Memory B cell (primary cell): ENCODE measurements at places on chromosomes 5 and 9.

DNA sequence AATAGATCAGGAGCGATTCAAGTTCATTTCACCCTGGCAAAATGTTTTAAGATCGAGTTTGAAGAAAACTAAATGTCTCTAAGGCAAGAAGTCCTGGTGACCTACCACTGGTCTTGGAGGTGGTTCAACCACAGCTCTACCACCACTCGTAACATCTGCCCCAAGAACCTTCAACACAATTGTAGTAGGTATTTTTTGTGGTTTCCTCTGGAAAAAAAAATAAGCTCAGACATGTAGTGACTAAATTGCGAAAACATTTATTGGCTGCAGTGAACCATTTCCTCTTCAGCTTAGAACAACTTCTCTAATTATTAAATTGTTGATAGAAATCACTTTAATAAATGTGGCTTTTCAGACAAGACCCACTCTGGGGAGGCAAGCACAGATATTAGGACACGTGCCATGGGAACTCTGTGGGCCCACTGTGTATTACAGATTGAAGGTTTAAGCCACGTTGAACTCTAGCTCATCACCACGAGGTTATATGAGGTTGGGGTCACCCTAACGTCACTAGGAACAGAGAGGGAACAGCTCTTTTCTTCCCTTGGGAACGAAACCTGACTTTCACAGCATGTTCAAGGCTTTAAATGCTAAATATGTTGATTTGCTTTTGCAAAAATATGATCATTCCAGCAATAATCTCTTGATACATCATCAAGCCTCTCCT is 142.9 kb downstream of the HSD17B3 start:
- DNase-seq = no peak

- DNase-seq = no peak
Observed at GRCh38 chr5:100762108-100762507, 141.0 kb downstream of the ST8SIA4 start.

DNA sequence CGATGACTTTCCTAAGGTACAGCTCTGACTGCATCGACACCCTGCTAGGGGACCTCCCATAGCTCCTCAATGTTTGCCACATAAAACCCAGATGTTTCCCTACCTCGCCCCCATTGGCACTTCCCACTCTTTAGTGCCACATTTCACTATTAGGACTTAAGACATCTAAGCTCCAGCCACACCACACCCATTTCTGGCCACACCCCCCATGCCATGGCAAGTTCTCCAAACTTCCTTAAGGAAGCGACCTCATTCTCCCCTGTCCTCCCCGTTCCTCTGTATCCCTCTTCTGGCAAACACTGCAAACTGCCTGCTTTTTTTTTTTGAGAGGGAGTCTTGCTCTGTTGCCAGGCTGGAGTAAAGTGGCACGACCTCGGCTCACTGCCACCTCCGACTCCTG is 62.9 kb downstream of the USP20 start:
- DNase-seq = no peak

DNA sequence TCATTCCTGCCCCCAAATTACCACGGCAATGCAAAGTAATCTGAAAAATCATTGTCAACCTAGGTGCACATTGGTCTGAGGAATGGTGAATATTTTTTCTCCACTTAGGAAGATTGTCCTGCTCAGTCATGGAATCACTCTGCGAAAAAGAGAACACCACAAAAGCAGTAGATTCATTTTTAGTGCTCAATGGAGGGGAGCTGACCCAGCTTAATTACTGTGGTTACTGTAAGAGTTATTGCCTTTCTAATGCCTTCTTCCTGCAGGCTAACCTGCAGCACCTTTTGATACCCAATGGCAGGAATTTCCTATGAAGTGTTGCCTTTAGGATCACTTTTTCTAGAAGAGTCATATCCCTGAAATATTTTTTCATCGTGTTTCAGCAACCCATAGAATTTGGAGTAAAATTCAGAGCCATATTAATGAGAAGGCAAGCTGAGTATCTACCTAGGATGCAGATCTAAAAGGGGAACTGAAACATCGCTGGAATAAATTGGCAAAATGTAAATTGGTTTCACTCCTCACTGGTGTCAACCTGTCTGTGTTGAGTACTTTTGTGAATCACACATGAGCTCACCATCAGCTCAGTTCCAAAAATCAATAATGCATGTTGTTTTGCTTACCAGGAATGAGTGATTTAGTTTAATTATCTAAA is 464.5 kb downstream of the CSNK1G3 start:
- DNase-seq = no peak

DNA sequence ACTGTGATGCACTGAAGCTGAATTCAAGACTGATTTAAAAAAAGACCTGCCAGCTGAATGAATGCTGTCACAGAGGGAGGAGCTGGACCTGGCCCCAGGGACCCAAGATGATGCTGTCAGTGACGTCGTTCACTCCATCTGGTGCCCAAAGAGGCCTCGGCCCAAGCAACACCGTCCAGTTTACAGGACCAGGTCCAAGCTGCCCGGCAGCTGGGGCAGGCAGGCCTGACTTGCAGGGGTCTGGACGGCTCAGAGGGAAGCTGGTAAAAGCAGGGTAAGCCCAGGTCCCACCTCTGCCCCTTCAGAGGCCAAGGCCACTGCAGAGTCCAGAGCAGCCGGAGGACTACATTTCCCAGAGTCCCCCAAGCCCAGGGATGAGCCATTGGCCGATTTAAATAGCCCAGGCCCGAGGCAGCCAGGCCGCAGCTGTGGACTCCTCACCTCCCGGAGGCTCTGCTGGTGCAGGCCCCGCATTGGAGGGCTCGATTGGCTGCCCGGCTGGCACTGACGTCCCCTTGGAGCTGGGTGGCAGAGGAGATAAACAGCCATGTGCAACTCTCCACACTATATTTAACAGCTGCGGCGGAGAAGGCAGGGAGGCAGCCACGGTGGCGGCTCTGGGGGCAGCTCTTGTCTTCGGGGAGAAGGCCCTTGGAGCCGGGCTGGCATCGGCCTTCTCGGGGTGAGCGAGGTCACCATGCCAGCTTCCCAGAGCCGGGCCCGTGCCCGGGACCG is at the start of gene PLPP7:
Gene PLPP7 (plus strand): TSS at position 423 of the 735 bp plus-strand sequence. CDS start 275 bp downstream, at position 698.
- no peak for DNase-seq

DNA sequence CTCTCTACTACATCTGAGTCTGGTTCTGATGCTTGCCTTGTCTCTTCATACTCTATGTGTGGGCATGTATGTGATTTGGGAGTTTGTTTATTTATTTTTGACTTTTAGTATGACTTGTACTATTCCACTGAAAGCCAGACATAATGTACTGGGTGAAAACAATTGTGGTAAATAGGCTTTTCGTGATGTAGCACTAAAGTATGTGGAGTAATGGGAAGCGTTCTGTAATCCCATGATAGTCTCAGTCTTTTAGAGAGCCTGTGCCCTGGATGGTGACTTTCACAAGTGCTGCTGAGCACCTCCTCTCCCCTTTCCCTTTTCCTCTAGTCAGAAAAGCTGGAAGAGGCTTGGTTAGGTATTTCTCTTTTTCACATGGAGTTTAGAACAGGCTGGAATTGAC is 85.8 kb upstream of the S1PR3 start:
- DNase-seq = no peak

DNA sequence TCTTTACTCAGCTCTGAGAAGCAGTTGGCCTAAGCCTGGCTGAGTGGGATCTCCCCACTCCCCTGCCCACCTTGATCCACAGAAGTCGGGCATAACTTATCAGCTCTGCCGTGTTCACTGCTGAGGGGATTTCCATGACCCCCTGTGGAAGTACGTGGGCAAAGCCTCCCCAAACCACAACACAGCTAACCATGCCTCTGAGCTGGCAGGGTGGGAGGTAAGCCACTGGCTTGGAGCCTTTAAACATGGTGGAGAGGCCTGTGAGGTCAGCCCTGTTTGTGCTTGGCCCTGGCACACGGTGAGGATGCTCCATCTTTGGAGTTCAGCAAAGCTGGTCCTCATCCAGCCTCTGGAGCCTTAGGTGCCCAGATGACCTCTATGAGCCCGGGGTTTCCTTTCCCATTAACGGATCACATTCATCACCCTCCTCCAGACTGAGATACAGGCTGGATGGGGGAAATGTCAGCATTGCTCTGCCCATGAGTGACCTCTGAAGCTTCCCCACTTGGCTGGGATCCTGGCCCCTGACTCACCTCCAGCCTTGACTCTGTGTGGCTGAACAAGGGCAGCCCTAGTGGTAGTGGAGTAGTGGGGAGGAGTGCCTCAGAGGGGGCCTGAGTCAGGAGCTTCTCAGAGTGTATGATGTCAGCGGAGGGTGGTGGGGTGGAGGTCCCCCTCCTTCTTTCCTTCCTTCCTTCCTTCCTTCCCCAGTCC is 6.2 kb downstream of the PDLIM4 start:
- no peak for DNase-seq

- peak; percentile 39 for DNase-seq
Observed at GRCh38 chr5:14212838-14213237, 69.7 kb downstream of the TRIO start.

DNA sequence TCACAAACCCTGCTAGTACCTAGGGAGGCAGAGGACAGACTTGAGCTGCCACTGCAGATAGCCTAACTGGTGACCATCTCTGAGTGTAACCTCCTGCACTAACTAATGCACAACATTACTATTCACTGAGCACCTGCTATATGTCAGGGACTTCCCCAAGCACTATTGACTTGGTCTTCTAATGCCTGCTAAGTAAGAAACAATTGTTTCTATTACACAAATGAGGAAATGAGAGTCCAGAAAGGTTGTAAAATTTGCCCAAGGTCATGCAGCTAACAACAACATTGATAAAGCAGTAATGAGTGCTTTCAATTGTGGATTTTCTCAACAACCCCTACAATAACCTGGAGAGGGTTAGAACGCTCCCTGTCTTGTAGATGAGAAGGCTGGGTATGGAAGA is 183.7 kb downstream of the ZNF462 start:
- no peak for DNase-seq

- DNase-seq = no peak
Observed at GRCh38 chr9:111034170-111034897, 3.9 kb downstream of the LPAR1 start.

DNA sequence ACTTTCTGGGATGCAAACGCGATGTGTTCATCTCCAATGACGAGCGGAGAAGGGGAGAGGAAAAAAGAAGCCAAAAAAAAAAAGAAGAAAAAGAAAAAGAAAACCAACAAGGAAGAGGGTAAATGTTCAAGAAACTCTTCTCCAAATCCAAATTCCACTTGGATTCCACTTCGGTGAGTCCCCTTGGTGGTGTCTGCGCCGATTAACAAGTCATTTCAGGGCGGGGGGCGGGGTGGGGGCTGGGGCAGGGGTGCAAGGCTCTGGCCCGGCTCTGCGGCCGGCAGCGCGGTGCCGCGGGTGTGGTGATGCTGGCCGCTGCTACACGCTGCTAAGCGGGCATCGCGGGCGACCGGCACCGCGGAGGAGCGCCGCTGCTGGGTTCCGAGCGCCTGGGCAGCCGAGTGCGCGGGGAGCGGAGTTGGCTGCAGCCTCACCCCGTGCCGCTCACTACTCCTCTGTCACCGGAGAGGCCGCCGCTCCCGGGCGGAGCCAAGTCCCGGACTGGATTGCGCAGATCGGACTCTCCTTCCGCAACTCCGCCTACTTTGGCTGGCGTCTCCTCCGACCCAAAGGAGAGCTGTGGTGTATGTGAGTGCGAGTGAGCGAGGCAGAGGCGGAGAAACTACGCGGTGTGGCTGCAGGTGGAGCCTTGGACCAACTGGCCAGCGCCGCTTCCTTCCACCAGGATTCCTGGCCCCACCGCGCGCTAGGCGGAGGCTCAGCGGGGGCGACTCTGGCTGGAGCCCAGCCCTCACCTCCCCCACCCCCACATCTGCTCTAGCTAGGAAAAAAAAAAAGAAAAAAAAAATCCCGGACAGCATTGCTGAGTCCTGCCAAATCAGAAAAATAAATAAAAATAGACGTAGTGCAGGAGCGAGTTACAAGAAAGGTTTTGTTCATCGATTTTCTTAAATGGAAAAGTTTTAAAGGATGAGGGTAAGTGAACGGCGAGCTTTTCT is at the start of gene SEMA6A:
Gene SEMA6A (minus strand): TSS at position 457 of the 959 bp plus-strand sequence. CDS start 69,879 bp downstream, outside the sequence.
- peak; percentile 38 for DNase-seq

DNA sequence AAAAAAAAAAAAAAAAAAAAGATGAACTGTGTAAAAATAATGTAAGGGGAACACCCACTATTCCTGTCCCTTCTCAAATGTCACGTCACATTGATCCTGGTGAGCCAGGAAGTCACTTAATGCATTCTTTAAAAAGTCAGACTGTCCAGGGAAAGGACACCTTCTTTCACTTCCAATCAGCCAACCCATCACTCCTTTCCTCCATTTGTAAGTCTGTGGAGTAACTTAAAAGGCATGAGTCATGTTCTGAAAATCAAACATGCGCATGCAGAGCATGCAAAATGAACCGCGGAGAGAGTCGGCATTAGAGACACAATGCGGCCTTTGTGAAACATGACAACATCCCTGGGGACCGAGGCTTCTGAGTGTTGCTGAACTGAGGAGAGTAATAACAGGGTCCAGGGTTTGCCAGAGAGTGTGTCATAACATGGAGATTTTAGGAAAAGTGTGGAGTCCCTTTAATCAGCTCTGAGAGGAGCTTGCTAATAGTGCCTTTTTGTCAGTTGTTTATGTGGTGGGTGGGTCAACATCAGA is 77.6 kb upstream of the SEMA6A start:
- no peak for DNase-seq

- DNase-seq = no peak
Observed at GRCh38 chr5:127608077-127608660, 40.7 kb upstream of the CTXN3 start.

- no peak for DNase-seq
Observed at GRCh38 chr9:34086864-34087263, 38.2 kb upstream of the UBAP2 start.
